Activated effector memory CD4-positive, alpha-beta T cell treated with Interleukin-2 at 50 U/mL for 16 hours (primary cell): ENCODE measurements at places on chromosomes 3 and 15.

DNA sequence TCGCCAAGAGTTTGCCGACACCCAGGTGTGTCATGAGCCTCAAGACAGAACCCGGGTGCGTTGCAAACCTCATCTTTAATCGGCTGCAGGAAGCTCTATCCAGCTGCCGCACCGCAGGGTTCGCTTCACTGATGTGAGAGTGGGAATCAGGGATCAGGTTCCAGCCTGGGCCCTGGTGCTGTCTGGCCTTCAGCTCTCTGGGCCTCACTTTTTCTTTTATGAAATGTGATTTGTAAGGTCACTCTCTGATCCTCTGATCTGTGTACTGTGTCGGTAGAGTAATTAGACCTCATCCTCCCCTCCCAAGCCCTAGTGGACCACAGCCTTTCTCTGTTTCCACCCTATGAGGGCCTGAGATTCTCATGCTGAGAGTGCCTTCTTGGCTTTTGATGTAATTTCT is 202.8 kb upstream of the UBE2E1 start:
- no peak for DNase-seq

- no peak for DNase-seq
These were observed 101.6 kb downstream of the SLC25A26 start for GRCh38 chr3:66322436-66322835.

- DNase-seq = no peak
These were observed 17.4 kb upstream of the CRTC3 start for GRCh38 chr15:90512276-90512675.

DNA sequence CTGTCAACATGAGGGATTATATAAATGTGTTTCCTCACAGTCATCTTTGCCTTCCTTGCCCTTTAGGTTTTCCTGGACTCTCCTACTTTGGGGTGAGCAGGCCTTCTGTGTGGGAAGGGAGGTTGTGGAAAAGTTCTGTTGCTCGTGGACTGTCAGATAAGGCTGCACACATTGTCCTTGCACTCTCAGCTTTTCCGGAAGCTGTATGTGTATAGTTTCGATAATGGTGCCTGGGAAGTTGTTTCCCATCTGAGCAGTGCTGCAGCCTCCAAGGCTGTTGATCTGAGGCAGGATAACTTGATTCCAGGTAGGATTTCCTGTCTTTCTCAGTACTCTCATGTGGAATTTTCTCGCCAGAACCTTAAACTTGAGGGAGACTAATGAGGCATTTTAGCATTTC is 297.8 kb upstream of the AZI2 start:
- DNase-seq = no peak

GRCh38 chr3:170240142-170240541 is 17.9 kb downstream of the PRKCI start:
- DNase-seq = no peak

- DNase-seq = no peak
These were observed 52.6 kb downstream of the BTD start for GRCh38 chr3:15654127-15654526.

- DNase-seq = no peak
These were observed 13.8 kb downstream of the SQOR start for GRCh38 chr15:45648521-45649200.

DNA sequence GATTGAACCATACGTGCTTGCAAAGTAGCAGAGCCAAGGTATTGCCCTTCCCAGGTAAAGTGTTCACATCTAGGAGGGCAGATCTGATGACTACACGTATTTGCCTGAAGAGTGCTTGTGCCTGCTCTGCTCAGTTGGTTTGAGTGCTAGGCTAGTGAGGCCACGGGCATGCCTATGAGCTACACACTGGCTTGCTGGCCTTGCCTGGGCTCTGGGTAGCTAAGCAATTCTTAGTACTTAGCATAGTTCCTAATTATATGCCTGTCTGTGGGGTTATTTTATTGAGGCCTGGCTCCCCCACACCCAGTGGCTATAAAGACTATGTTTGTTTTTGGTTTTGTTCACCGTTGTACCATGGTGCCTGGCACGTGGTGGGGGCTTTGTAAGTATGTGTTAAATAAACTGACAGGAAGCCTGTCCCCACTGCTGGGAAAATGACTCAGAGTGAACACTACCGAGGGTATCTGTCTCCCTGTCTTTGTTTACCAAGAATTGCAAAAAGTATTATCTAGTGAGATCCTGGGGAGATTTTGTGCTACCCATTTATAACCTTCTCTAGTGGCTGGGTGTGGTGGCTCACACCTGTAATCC is 72.1 kb upstream of the ETV5 start:
- no peak for DNase-seq

DNA sequence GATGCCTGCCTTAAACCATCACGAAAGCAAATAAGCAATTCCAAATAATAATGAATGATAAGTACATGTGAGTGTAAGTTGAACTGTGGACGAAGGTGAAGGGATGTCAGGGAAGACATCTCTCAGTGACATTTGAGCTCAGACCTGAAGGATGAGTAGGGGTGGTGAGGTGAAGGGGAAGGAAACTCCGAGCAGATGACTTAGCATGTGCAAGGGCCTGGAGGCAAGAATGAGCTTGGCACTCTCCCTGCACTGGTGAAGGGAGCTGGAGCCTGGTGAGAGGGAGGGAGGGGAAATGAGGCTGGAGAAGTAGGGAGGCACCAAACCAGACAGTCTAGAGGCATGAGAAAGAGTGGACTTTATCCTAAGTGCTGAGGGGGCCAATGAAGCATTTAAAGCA is 84.3 kb downstream of the MTHFS start:
- no peak for DNase-seq

DNA sequence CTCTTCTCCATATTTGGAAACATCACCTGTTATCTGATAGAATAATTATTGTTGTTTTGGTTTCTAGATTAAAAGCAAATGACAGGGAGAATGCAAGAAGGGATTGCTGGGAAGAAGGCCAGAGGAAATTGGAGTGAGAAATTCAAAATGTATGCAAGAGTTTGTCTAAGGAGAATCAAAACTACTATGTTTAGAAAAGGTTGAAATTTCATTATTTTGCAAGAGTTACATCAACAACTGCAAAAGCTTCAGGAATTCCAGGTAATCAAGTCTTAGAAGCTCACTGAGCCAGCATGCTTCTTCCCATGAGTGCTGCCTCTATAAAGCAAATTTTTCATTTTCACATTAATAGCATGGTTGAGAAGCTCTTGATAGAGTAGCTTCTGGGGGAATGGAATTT is 177.2 kb upstream of the GBE1 start:
- DNase-seq = no peak

DNA sequence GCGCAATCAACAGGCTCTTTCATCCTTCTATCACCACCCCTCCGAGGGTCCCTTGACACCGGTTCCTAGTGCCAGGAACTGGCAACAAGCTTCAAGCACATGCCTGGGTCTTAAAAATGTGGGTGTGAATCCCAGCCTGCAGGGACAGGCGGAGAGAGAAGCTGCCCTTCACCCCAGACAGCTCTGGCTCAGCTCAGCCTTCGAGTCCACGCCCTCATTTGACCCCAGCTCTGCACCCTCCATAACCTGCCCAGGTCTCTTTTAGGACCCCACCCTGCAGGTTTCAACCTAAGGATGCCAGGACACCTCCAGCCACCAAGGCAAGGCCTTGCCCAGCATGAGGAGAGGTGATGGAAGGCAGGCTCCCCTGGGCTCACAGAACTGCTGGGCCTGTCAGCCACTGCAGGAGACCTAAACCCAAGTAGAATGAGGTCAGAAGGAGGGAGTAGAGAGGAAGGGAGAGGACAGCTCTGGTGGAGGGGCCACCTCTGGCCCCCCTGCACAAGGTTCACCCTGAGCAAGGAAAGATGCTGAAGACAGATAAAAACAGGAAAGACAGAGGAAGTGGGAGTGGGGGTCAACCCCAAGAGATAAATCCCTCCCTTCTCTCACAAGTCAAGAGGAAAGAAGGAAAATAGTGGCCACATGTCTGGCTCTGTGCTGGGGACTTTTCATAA is 2.6 kb upstream of the LOXL1 start:
- DNase-seq = no peak

- DNase-seq = no peak
These were observed 1.4 kb downstream of the ARL14 start for GRCh38 chr3:160678292-160678842.
